ENCODE measurements at places on chromosomes 2 and 18. TPM values are rescaled to one million over a fixed set of nuclear protein-coding genes. Genes with fewer than 3 reads are reported as not detected.

Gene COL5A2
- 17.6 TPM for total RNA-seq

Gene CAPN13
- 1.5 TPM for total RNA-seq

Gene IL37
- 130 TPM for total RNA-seq

Gene ANKRD29
- total RNA-seq: 9.9 TPM

Gene ITGAV
- total RNA-seq: 132 TPM

Gene PTRHD1
- total RNA-seq: 53.3 TPM

Gene CGREF1
- total RNA-seq: 2.1 TPM

Gene IL36A
- not detected for total RNA-seq

Gene CYRIA
- total RNA-seq: 1.8 TPM

Gene MGAT4A
- total RNA-seq: 6.4 TPM

Gene CFC1
- not detected for total RNA-seq

Gene OSBPL1A
- 32.9 TPM for total RNA-seq

Gene C2orf42
- 18.1 TPM for total RNA-seq

Gene SERPINB10
- total RNA-seq: 0.21 TPM

Gene LYPD6
- total RNA-seq: not detected

Gene LAMA3
- total RNA-seq: 233 TPM

Gene ACMSD
- not detected for total RNA-seq

Gene IL36RN
- total RNA-seq: 73.9 TPM

Gene KIF1A
- 3.5 TPM for total RNA-seq

Gene SH3BP4
- total RNA-seq: 38.6 TPM

Gene DNER
- 8.9 TPM for total RNA-seq

Gene PDE1A
- total RNA-seq: 3.2 TPM

Gene ENOSF1
- total RNA-seq: 31.8 TPM

Gene SLC16A14
- 10.1 TPM for total RNA-seq

Gene MMADHC
- total RNA-seq: 93.3 TPM

Gene ZBTB7C
- 26.0 TPM for total RNA-seq

Gene NGEF
- total RNA-seq: 14.4 TPM

Gene EVA1A
- total RNA-seq: 6.3 TPM

Gene RMDN2
- 4.1 TPM for total RNA-seq
